CD4-positive, alpha-beta T cell treated with Interleukin-2 at 100 ng/mL for 4 hours (primary cell): ENCODE measurements at places on chromosomes 2 and 18.
A peak's percentile ranks its signal among the peaks of the same experiment; 100 is the strongest.

DNA sequence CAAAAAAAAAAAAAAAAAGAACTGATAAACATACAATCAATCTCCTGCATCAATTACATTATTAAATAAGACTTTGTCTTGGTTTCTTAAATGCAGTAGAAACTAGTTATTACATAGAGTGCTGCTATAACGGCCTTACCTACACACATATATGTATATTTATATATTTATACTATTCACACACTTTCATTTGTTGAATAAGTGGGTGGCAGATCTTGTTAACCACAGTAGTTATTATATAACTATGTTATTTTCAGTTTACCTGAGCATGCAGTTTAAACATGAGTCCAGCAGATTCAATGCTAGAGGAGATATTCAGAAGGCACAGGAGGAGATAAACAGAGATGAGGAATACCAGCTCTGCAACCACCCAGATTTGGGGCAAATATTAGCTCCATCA lies 81.5 kb upstream of the CD226 start:
- no peak for DNase-seq

GRCh38 chr18:45860492-45860891 lies 35.0 kb downstream of the SIGLEC15 start:
- DNase-seq, result no peak

GRCh38 chr2:25188405-25188804 lies 20.0 kb upstream of the POMC start:
- DNase-seq, result no peak

- no peak for DNase-seq
Measured at GRCh38 chr2:126220331-126220730, 435.6 kb upstream of the GYPC start.

DNA sequence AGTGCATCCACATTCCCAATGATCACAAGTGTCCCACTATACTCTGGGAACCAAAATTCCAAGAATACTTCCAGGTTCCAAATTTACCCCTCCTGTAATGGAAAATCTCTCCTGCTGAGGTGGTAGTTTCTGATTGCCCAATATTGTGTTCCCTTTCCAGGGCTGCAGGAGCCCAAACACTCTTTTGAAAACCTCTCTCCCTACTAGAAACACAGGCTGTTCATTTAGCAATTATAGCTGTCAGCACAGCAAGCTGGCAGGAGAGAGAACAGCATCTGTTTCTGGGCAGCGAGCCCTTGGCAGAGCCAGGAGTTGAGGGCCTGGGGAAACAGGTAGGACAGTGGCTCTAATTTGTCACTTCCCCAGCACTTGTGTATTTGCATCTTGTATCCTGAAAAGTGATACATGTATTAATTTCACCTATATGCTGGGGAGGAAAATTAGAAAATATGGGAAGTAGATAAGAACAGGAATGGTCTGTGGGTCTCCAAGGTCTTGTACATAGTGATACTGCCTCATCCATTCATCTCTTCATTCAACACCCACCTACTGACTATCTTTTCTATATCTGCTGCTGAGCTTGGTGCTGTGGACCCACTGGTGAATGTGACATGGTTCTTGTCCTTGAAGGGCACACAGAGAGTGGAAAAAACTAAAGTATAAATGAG lies 16.9 kb upstream of the PAIP2B start:
- DNase-seq, result no peak

GRCh38 chr18:71443706-71444480 lies 1100.2 kb downstream of the CBLN2 start:
- no peak for DNase-seq

DNA sequence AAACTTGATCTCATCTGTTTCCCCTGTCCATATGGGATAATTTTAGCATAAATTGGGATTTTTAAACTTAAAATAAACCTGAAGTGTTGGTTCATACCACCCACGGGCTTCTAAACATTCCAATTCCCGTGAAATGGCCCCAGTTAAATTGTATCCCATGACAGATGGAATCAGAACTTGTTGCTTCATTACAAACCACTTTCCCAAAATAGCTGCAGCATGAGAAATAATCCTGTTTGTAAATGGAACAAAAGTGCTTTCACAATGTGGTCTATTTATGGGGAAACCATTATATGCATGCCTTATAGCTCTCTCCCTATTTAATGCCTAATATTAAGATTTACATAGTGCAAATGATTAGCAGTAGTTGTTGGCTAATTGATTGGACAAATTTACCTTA lies 15.9 kb downstream of the SCG2 start:
- no peak for DNase-seq

GRCh38 chr2:240567137-240567871 lies 980 bp upstream of the RNPEPL1 start:
- peak; percentile 50 for DNase-seq
